ENCODE measurements at places on chromosomes 6 and 20.

DNA sequence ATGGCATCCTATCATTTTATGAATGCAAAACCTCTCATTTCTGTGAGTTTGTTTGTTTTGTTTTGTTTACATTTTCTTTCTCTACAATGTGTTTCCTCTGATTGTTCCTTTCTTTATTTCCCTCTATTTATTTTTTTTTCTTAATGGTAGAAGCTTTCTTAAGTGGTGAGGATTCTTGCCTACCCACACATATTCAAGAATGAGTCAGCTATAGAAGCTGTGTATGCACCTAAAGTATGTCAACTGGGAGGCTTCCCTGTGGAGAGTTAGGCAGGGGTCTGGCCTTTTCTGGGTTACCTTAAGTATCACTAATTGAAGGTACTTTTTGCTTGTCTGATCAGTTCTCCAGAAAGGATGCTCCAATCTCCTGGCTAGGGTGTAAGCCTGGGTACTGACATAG lies 354.0 kb downstream of the ESR1 start:
- no peak for DNase-seq

DNA sequence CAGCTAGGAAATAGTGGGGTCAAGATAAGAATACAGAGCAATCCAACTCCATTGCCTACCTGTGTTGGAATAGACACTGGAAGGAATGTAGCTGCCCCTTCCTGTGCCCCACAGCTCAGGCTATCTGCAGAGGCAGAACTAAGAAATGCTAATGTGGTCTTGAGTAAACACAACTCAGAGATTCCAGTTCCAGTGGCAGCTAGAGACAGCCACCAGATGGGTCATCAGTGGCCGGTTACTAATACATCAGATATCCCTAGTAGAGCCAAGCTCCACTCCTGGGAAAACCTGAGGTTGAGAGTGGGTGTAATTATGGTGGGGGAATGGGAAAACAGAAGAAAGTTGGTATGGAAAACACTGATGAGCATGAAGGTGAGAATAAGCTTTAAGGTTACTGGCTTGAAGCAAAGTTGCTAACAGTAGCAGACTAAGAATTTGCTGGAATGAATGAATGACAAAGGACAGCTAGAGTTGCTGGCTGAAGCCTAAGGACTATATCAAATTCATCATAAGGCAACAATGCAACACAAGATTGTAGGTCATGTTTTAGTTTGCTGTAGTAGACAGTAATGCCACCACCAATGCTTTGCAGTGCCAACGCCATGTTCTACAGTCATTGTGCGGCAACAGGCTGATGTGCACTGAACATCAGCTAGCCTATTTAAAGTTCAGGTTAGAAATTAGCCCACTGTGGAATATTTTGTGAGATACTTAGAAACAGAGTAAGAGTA lies 28.3 kb upstream of the FAM83C start:
- no peak for DNase-seq

DNA sequence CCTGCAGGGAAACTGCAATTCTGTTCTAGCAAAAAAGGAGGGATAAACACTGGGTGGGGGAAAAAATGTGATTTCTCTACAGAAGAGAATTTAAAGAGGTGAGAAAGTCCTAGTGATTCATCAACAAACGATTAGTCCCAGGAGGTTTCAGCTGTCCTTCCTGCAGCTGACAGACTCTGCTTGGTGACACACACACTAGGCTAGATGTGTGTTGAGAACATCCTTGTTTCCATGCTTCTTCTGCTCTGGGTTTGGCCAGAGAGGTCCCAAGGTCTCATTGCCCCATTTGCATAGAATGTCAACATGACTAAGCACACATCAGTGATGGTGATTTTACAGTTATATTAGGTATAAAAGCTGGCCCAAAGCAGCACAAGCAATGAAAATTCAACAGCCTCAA lies 258.3 kb downstream of the NFATC2 start:
- DNase-seq = no peak

- no peak for DNase-seq
Observed at GRCh38 chr20:4012589-4012988, 2.8 kb downstream of the RNF24 start.

GRCh38 chr6:18707714-18708439 lies 320.7 kb downstream of the RNF144B start:
- no peak for DNase-seq

GRCh38 chr20:24722586-24722985 lies 226.5 kb upstream of the CST7 start:
- DNase-seq = no peak

All from DND-41 (cell line).